ENCODE measurements at places on chromosomes 16 and 17. TPM values are rescaled to one million over a fixed set of nuclear protein-coding genes. Genes with fewer than 3 reads are reported as not detected.

Gene KRT25
- total RNA-seq: not detected

Gene CLEC3A
- total RNA-seq: not detected

Gene PRAC1
- not detected for total RNA-seq

Gene RAC3
- total RNA-seq: 40.5 TPM

Gene PIRT
- not detected for total RNA-seq

Gene STX8
- total RNA-seq: 59.4 TPM

Gene GPR179
- total RNA-seq: 0.01 TPM

Gene TENT4B
- 12.3 TPM for total RNA-seq

Gene CPPED1
- 25.1 TPM for total RNA-seq

Gene MFAP4
- total RNA-seq: not detected

Gene HAS3
- 41.0 TPM for total RNA-seq

Gene CCL17
- total RNA-seq: not detected

Gene RGS9
- total RNA-seq: 6.6 TPM

Gene CD68
- 40.6 TPM for total RNA-seq

Gene ARSG
- total RNA-seq: 1.9 TPM

Gene RHBDF1
- 30.9 TPM for total RNA-seq

Gene SLC12A3
- total RNA-seq: not detected

Gene CCL7
- not detected for total RNA-seq

Gene CCDC182
- total RNA-seq: not detected

Gene MSLN
- total RNA-seq: 4.2 TPM

Gene CHST6
- total RNA-seq: 0.22 TPM

Gene TBC1D26
- not detected for total RNA-seq

Gene MEIOB
- 1.7 TPM for total RNA-seq
